ENCODE measurements at places on chromosomes 2 and 18. TPM values are rescaled to one million over a fixed set of nuclear protein-coding genes. Genes with fewer than 3 reads are reported as not detected.

Gene EMILIN1
- 156 TPM for total RNA-seq

Gene ALLC
- total RNA-seq: not detected

Gene FOXD4L1
- total RNA-seq: not detected

Gene DLX1
- total RNA-seq: 1.1 TPM

Gene POTEJ
- not detected for total RNA-seq

DNA sequence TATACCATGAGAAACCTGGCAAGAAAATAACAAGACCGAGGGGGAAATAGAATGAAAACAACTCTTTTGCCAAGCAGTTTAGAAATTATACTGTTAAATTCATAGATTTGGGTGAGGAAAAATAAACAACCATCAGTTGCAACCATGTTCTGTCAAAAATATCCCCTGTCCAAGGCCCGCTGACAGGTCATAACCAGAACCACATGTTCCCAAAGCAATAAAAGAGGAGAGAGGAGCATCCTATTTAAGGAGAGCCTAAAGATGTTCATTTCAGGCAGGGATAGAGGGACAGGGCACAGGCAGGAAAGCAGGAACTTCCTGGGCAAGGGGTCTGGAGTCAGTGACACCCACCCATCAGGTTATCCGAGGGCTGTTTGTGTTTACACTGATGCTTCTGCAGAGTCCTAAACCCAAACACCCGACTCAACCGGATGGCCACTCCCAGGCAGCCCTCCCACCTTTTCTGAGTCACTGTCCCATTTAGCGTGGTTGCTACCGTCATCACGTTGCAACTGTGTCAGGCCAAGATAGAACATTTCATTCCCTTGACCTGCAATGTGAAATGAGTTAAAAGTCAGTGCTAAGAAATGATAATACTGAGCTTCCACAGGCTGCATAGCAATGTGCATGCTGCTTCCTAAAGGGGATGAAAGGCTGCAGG is 468.3 kb upstream of the RAB12 start:
- peak; percentile 77 for DNase-seq

GRCh38 chr18:48827291-48828193 is 123.2 kb downstream of the SMAD7 start:
- peak; percentile 61 for DNase-seq

DNA sequence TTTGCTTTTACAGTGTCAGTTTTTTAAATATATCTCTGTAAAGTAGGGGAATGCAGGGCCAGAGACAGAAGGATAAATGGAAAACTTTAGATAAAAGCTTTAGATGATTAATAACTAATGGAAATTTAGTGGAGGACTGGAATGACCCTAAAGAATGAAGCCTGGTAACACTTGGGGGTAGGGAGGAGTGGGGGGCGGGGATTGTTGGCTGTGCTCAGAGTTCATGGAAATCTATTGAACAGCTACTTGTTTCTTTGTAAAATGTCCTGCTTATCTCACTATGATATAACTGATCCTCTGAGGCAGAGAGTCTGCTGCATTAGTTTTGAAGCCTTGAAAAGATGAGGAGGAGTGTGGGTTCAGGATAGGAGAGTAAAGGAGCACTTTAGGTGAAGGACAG is 90.5 kb downstream of the TMEM185B start:
- DNase-seq: no peak

GRCh38 chr2:202911203-202911511 is 316 bp downstream of the WDR12 start:
- DNase-seq: no peak

GRCh38 chr2:42099438-42100173 is 51.8 kb downstream of the PKDCC start:
- DNase-seq: no peak

- DNase-seq: no peak
Measured at GRCh38 chr2:241507430-241508239, 749 bp downstream of the STK25 start.

DNA sequence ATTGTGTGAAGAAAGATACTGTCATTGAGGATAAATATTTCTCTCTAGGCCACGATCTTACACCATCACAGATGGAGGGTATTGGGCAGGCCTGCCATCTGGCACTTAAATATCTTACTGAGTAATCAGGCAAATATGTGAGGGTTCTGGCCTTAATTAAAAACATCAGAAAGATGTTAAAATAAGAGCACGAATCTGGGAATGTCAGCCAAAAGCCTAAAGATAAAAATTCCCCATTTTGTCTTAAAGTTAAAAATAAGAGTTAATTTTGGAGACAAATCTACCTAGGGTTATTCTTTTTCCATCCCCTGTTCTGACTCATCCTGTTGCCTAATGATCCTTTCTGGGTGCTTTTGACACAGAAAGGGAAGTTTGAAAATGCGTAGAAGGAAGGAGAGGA is 121.0 kb downstream of the SUCLG1 start:
- no peak for DNase-seq

DNA sequence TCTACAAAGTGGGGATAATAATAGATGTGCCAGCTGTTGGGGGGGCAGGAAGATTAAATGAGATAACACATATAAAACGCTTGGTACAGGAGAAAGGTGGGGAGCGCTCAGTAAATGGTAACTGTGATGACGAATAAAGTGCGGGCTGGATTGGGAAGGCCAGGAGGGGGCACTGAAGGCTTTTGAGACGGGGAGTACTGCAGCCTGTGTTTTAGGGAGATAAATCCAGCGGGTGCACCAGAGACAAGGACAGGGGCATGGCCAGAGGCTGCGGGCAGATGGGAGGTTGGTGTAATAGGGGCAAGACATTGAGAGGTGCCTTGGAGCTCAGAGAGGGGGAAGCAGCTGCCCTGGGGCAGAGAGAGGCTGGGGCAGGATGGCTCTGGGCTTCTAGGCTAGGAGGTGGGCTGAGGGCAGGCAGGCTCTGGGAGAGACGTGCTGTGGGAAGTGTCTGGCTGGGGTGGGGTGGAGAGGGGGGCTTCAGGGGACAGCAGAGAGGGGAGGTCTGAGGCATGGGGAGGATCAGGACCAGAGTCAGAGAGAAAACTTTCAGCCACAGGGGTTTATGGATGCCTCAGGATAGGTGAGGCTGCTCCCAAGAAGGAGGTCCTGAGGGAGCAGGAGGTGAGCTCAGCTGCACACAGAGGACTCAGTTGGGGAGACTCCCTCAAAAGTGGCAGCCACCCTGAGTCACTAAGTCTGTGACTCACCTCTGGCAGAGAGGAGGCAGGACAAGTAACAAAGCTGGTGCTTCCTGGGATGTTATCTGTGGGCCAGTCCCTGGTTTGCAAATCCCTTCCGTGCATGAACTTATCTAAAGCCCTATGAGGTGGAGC is 18.8 kb downstream of the TEX44 start:
- DNase-seq: peak; percentile 83

DNA sequence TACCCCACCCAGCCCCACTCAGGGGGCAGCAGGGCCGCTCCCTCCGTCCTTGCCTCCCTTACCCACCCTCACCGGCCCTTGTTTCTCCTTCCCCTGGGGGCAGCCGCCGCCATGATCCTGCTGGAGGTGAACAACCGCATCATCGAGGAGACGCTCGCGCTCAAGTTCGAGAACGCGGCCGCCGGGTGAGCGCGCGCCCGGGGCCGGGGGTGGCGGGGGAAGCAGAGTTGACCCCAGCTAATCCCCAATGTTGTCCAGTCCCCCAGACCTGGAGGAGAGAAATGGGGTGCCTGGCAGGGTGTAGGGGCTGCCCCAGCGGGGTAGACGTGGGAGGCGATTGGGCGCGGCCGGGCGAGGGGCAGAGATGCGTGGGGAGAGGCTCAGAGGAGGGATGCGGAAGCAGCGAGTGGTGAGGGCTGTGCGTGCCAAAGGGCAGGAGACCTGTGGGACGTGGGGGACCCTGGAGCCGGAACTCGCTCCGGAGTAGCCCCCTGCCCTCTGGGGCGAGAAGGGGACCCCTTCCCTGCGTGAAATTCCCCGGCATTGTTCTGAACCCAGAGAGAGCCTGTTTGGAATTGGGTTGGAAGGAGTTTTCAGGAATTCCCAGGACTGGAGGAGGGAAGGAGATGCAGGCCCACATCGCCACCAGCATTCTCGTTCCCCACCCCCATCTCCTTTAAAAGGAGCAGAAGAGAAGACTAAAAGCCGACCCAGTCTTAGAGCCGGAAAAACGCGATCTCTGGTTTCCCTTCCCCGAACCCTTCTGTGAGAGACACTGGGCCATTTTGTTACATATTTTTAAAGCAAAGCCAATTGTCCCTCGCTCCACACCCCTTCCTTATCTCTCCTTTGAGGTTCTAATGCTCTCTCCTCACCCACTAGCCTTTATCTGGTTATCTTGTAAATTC is 625 bp downstream of the ARPC2 start:
- DNase-seq: peak; percentile 83

- no peak for DNase-seq
Measured at GRCh38 chr18:42211201-42211600, 256.2 kb downstream of the PIK3C3 start.

GRCh38 chr2:20186078-20186854 is 38.7 kb downstream of the SDC1 start:
- DNase-seq: no peak

DNA sequence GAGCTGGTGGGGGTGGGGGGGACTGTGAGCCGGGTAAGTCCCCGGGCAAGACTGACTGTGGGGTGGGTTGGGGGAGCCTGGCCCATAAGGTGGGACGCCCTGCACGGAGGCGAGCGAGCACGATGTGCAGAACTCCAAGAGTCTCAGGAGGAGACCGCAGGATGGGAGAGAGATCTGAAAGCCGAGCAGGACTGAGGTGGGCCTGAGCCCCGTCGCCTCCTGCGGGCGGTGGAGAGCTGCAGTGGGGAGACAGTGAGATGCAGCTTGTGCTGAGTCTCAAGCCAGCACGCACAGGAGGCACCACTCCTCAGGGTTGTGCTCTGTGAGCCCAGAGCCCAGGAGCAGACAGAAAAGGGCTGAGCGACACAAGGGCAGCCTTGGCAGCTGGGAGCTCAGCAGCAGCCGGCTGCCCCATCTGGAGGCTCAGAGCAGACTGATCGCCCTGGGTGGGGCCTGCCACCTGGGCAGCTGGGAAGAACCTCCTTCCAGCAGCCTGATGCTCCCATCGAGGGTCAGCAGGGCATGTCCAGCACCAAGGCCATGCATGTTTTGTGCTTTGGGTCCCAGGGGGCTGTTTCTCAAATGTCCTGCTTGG is 15.9 kb downstream of the ARHGEF4 start:
- peak; percentile 50 for DNase-seq

GRCh38 chr2:8239531-8240088 is 442.2 kb upstream of the ID2 start:
- no peak for DNase-seq

GRCh38 chr2:105575499-105576025 is 169.2 kb upstream of the NCK2 start:
- DNase-seq: no peak

- no peak for DNase-seq
Measured at GRCh38 chr2:235587202-235587601, 93.4 kb downstream of the AGAP1 start.

GRCh38 chr2:53477517-53477916 is 290.1 kb upstream of the CHAC2 start:
- no peak for DNase-seq

DNA sequence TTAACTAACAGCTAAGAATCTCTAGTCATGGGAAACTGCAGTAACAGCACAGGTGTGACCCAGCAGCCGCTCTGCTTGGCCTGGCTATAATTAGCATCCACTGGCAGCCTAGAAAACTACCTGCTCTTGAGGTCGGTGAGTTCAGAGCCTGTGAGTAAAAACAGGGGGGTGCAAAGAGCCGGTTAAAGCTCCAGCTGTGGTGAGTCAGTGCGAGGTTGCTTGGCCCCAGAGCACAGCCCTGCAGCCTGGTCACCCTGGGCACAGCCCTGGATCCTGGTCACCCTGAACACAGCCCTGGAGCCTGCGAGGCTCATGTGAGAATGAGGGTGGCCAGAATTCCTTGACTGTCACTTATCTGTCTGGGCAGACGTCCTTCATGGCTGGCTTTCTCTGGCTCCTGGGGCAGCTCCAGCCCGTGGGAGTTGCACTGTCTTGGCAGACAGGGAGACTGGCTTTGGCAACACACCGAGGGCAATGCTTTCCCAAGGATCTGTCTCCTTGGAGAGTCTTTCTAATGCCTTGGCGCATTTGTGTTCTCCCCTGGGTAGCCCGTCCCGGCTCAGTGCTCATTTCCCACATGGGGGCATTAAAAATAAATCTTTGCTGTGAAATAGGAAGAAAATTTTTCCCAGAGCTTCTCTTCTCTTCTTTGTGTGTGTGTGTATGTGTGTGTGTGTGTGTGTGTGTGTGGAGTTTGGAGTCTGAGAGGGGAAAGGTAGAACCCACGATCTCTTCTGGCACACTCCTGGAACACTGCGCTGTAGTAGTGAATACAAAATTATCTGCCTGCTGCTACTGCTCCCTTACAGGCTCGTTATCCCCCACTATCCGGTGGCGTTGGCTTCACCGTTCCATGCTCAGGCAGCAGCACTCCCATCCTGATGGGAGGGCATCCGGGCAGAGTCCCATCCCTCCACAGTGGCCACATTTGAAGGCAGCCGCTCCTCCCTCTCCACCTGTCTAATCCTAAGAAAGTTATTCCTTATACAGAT is 250.2 kb upstream of the MEX3C start:
- DNase-seq: no peak

DNA sequence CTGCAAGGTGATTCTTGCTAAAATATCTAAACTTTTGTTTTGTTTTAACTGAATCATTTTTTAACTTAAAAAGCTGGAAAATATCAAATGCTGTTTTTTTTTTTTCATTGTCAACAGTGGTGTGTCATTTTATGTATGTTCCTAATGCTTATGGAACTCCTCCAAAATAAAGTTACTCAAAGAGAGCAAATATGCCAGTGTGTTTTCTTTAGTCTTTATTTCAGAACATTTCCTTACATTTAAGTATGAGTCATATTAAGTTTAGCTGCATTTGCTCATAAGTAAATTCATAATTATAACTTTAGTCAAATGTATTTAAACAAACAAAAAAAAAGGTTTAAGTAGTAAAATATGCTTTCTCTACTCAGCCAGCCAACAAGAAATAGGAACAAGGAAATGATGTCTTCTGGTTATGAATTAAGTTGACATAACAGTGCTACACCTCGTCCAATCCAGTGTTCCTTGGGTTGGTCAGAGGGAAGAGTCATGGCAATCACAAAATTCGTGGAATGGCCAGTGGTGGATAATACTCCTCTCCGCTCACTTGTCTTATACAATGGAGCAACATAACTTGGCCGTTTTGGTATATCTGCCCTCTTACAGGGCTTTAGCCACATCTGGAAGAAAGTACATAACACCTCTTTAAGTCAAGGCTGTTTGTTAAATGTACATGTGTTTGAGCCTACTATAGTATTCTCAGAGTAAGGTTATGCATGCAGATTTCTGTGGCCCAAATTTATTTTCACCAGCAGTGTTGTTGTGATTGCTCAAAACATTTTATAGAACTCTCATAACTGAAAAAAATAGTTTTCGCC is 80.7 kb downstream of the SLC39A10 start:
- no peak for DNase-seq

- no peak for DNase-seq
Measured at GRCh38 chr2:225495706-225496105, 96.2 kb downstream of the NYAP2 start.

- DNase-seq: no peak
Measured at GRCh38 chr2:173217116-173217840, 137.4 kb upstream of the CDCA7 start.

- DNase-seq: no peak
Measured at GRCh38 chr2:16053437-16054257, 113.3 kb downstream of the MYCN start.

DNA sequence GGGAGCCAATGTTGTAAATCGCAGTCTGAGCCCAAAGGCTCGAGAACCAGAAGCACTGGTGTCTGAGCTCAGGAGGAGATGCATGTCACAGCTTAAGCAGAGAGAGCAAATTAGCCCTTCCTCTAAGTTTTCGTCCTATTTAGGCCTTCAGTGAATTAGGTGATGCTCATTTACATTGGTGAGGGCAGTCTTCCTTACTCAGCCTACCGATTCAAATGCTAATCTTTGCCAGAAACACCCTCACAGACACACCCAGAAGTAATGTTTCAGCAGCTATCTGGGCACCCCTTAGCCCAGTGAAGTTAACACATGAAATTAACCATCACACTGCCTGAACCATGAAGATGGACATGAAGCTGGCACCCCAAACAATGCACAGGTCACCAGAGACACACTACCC is 385.1 kb downstream of the STK39 start:
- DNase-seq: no peak
